ENCODE measurements at places on chromosomes 11 and 22. TPM values are rescaled to one million over a fixed set of nuclear protein-coding genes. Genes with fewer than 3 reads are reported as not detected.

OVCH2 gene
- total RNA-seq: not detected

DTX4 gene
- 4.8 TPM for total RNA-seq

OR52I2 gene
- not detected for total RNA-seq

NAALADL1 gene
- total RNA-seq: 0.03 TPM

INS gene
- not detected for total RNA-seq

APOBEC3B gene
- 27.4 TPM for total RNA-seq

ARCN1 gene
- total RNA-seq: 87.1 TPM

GAB4 gene
- not detected for total RNA-seq

CDON gene
- total RNA-seq: 3.2 TPM

TRIM49D1 gene
- not detected for total RNA-seq

CAPN1 gene
- total RNA-seq: 115 TPM

MIEF1 gene
- total RNA-seq: 25.9 TPM

OMP gene
- total RNA-seq: not detected

OR6A2 gene
- total RNA-seq: not detected

VPREB1 gene
- not detected for total RNA-seq

APOA4 gene
- total RNA-seq: not detected

APOA1 gene
- 0.16 TPM for total RNA-seq

DRD2 gene
- not detected for total RNA-seq
